Nucleus accumbens (tissue), 56 donors: ENCODE measurements at places on chromosomes 13 and 19.

DNA sequence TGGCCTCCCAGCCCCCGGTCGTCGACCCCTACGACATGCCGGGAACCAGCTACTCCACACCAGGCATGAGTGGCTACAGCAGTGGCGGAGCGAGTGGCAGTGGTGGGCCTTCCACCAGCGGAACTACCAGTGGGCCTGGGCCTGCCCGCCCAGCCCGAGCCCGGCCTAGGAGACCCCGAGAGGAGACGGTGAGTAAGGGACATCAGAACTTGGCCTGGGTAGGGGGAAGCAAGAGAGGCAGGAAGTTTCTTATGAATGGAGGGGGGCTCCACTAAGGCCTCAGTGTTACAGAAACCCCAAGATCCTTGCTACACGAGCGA lies 2.9 kb downstream of the FOSB start:
- DNase-seq = no peak

- no peak for DNase-seq
Measured at GRCh38 chr19:44573627-44574026, 39.7 kb upstream of the IGSF23 start.

GRCh38 chr13:86825410-86825809 lies 845.8 kb upstream of the SLITRK5 start:
- no peak for DNase-seq

GRCh38 chr19:52034051-52034728 lies 6.0 kb upstream of the ZNF614 start:
- DNase-seq = no peak

- DNase-seq = no peak
Measured at GRCh38 chr13:35190241-35190640, 248.2 kb downstream of the NBEA start.

GRCh38 chr19:10812902-10813404 lies 23.1 kb downstream of the TMED1 start:
- no peak for DNase-seq

- DNase-seq = no peak
Measured at GRCh38 chr13:83184819-83185218, 697.5 kb downstream of the SLITRK1 start.

GRCh38 chr13:94433055-94433961 lies 46.2 kb downstream of the DCT start:
- DNase-seq = no peak

- no peak for DNase-seq
Measured at GRCh38 chr13:75801388-75801945, 165.3 kb downstream of the LMO7 start.

DNA sequence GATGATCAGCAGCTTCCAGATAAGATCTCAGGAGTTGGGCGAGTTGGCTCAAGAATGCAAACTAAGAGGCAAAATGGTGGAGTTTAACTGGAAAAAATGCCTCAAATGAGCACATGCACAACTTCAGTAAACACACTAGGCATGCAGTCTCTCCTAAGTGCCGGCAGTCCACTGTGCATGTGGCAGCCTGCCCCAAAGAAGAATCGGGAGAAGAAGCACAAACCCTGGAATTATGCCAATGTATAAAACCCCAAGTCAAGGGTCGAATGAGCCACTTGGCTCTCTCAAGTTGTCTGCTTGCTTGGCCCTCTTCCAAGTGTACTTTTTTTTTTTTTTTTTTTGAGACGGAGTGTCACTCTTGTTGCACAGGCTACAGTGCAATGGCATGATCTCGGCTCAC lies 53.3 kb upstream of the SLITRK1 start:
- no peak for DNase-seq

GRCh38 chr19:50500060-50500752 lies 10.8 kb downstream of the JOSD2 start:
- peak; percentile 57 for DNase-seq

DNA sequence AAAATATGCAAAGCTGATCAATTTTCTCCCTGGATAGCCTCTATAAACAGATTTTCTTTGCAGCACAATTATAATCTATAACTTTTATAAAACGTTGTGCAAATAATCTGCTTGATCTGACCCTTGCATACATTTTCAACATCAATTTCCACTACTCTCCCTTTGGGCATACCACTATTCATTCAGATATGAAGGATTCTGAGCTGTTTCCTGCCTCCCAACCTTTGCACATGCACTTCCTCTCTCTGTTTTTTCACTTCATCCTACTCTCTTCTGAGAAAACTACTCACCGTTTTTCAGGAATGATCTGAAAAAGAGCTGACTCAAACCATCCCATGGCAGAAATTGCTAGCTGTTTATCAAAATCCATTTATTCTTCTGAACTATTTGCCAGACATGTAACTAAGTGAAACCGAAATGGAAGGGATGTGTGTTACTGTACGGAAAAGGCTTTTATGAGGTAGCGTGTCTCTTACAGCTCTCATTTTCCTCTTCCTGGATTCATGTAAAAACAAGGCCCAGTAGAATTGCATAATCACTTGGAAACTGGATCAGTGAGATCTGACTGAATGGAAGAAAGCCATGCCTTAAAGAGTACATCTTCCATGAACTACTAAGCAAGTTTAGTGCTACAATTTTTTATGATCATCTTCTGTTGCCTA lies 1447.3 kb upstream of the MIR17HG start:
- DNase-seq = no peak

DNA sequence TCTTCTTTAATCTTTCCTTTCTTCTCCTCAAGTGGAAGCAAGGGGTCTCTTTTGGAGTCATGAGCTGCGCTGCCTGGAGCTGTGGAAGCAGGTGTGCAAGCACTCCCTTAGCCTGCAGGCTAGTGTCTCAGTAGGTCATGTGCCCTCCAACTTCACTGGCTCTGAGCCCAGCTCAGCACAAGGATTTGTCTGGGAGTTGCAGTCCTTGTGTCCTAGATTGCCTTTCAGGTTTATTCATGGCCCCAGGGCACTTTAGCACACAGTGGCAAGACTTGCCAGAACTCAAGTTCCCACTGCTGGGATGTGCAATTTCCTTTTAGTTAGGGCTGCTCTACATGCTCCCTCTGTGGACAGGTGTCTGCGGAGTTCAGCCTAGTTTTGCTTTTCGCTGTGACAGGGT lies 211.7 kb downstream of the LIG4 start:
- no peak for DNase-seq

GRCh38 chr13:73809561-73809960 lies 324.6 kb downstream of the KLF12 start:
- no peak for DNase-seq

- no peak for DNase-seq
Measured at GRCh38 chr19:53780506-53780905, 43.6 kb downstream of the NLRP12 start.

GRCh38 chr13:42569576-42570344 lies 4.2 kb upstream of the TNFSF11 start:
- DNase-seq = no peak

GRCh38 chr19:2391118-2391725 lies 31.2 kb downstream of the TMPRSS9 start:
- peak; percentile 32 for DNase-seq

GRCh38 chr19:4781801-4782200 lies 9.7 kb upstream of the FEM1A start:
- DNase-seq = no peak

- DNase-seq = no peak
Measured at GRCh38 chr19:8684001-8684902, 14.3 kb downstream of the ACTL9 start.

GRCh38 chr13:26324867-26325266 lies 70.9 kb downstream of the CDK8 start:
- no peak for DNase-seq

DNA sequence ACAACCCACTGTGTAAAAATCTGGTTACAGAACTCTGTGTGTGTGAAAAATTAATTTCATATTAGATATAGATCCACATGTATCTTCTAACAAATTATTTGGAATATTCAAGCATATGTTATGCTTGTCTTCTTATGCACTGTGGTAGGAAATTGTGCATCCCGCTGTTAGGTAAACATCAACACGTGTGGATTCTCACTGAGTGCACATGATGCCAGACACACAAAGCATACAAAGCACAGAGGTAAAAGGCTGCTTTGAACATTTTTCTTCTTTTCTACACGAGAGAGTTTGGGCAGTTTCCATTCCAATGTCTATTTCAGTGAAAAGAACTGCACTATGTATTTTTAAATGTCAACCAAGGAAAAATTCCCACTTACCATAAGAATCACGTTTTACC lies 354.9 kb downstream of the PCDH9 start:
- DNase-seq = no peak

GRCh38 chr13:93847162-93847561 lies 620.6 kb downstream of the GPC6 start:
- DNase-seq = no peak

- peak; percentile 55 for DNase-seq
Measured at GRCh38 chr13:98447881-98448641, 128.8 kb downstream of the STK24 start.

GRCh38 chr13:93422980-93423543 lies 196.5 kb downstream of the GPC6 start:
- DNase-seq = no peak

- no peak for DNase-seq
Measured at GRCh38 chr13:84455143-84455905, 573.0 kb upstream of the SLITRK1 start.

GRCh38 chr19:17963936-17964691 lies 2.8 kb upstream of the KCNN1 start:
- no peak for DNase-seq

DNA sequence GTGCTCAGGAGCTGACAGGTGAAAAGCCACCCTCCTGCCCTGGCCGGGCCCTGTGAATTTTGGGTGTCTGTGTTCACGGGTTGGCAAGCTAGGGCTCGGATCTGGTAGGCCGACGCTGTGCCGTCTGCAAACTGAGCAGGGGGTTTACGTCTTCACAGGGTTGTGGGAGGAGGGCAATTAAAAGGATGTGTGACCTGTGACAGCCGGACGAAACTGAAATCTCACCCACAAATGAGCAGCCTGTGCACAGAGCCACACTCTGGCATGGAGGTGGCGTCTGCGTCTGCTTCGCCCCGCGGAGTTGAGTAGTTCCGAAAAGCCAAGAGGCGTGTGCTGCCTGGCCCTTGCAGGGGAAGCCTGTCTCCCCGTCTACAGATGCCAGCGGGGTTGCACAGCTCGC lies 117.3 kb downstream of the KDM4B start:
- no peak for DNase-seq

- DNase-seq = no peak
Measured at GRCh38 chr19:47257411-47258169, 1.3 kb downstream of the CCDC9 start.

GRCh38 chr13:38688674-38689073 lies 1.8 kb downstream of the FREM2 start:
- no peak for DNase-seq

- DNase-seq = no peak
Measured at GRCh38 chr13:98213354-98213753, 36.3 kb upstream of the RNF113B start.

DNA sequence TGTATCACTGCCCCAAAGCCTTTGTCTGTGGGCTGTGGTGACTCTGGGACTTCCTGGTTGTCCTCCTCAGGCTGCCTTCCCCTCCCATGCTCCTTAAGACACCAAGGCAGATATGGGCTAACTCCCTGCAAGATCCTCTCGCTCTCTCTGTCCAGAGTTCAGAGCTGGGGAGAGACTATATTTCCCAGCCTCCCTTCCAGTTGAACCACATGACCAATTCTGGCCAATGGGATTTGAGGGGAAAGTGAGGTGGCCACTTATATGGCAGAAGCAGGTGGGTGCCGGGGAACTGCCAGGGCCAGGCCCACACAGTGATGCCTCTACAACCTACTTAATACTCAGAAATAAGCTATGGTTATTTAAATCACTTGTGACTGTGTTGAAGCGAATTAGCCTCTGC lies 16.2 kb upstream of the ANGPTL8 start:
- no peak for DNase-seq

GRCh38 chr13:57824121-57824520 lies 192.6 kb downstream of the PCDH17 start:
- no peak for DNase-seq

GRCh38 chr13:107685876-107686275 lies 529.5 kb downstream of the LIG4 start:
- no peak for DNase-seq

GRCh38 chr13:107342747-107343146 lies 774.8 kb upstream of the ARGLU1 start:
- no peak for DNase-seq

DNA sequence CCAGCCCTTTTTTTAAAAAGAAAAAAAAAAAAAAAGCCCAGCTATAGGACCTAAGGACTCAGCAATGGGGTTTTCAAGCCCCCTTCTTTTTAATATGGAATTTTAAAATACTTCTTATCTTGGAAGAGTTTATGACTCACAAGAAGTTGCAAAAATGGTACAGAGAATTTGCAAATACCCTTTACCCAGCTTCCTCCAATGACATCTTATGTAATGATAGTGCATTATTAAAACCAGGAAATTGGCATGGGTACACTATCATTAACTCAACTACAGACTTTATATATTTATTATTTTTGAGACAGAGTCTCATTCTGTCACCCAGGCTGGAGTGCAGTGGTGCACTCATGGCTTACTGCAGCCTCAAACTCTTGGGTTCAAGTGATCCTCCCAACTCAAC lies 16.1 kb downstream of the TMEM38A start:
- DNase-seq = no peak
